ENCODE measurements at places on chromosomes 11 and 22.
A peak's percentile ranks its signal among the peaks of the same experiment; 100 is the strongest.

DNA sequence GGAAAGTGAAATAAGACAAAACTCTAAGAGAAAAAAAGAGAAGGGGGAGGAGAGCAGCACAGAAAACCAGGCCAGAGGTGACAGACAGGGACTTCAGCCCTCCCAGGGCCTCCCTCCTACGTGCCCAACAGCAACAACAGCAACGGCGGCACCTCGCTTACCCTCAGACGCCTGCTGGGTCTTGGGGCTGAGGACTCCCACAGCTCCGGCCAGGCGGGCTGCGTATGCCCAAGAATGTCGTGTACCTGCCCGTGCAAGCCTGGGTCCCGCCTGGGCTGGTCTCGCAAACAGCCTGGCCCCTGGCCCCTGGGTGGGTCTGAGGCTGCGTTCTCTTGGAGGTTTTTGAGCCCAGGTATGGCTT is 30.5 kb downstream of the ARAP1 start:
- no peak for DNase-seq

- DNase-seq: no peak
Observed at GRCh38 chr11:10798330-10798928, 10.3 kb downstream of the EIF4G2 start.

GRCh38 chr11:60889869-60890311 is 16.5 kb downstream of the PRPF19 start:
- DNase-seq: no peak

- DNase-seq: peak; percentile 23
Observed at GRCh38 chr22:33923660-33924246, 3.5 kb upstream of the LARGE1 start.

GRCh38 chr22:20957683-20958431 is 9.2 kb upstream of the AIFM3 start:
- no peak for DNase-seq

DNA sequence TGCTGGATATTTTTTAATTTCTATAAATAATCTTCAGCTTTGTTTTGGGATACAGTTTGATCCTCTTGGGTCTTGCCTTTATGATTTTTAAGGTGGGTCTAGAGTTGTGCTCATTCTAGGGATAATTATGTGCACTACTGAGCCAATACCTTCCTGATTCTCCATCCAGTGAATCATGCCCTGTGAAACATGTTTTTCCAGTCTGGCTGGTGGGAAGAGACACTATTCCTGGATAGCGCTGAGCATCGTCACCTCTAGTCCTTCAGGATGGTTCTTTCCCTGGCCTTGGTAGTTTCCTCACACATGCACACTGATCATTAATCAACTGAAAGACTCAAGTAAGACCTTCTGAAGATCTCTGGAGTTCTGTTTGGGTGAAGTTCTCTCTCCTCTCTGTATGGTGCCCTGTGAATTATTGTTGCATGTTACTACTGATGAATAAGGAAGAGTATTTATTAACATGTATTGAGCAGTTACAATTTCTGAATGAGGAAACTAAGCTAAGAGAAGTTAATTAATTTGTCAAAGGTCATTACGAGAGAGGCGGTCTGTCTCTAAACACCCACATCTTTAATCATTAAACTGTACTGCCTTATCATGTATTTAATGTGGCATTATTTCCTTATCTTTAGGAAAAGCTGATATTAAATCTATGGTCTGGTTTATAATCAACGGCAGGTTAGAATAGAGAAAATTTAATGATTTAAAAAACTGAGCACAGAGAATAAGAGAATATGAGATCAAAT is 39.1 kb upstream of the LIPT2 start:
- no peak for DNase-seq

DNA sequence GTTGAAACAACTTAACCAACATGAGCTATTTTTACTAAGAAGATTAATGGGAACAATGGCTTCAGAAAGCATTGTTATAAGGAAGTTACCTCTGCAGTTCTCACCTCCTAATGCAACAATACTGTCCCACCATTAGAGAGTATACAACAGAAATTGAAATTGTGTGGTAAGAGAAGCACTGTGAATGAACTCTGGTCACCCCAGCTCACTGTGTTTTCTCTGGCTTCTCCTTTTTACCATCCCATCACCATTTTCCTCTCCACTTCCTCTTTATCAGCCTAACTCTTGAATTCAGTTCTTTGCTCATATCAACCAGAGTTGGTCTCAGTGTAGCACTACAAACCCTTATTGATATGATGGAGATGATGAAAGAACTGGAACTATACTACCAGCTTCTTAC is 138.0 kb upstream of the POU2AF2 start:
- DNase-seq: no peak

- no peak for DNase-seq
Observed at GRCh38 chr11:134527382-134528243, 115.6 kb upstream of the B3GAT1 start.

- no peak for DNase-seq
Observed at GRCh38 chr11:2098691-2099515, 40.3 kb downstream of the IGF2 start.

DNA sequence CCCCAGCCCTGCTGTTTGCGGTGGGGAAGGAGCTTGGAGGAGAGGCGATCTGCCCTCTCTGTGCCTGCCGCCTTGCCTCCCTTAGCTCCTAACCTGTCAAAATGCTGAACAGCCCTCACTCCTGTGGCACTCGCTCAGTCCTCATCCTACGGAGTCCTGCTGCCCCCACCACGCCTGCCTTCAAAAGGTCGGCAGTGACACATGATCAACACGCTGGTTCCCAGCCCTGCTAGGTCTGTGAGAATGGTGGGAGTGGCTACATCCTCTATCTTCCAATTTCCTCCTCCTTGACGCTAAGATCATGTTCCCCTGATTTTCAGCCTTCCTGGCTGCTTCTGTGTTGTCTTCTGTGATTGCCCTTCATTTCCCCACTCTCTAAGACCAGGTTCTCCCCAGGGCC is 120.2 kb upstream of the TBCEL start:
- no peak for DNase-seq

DNA sequence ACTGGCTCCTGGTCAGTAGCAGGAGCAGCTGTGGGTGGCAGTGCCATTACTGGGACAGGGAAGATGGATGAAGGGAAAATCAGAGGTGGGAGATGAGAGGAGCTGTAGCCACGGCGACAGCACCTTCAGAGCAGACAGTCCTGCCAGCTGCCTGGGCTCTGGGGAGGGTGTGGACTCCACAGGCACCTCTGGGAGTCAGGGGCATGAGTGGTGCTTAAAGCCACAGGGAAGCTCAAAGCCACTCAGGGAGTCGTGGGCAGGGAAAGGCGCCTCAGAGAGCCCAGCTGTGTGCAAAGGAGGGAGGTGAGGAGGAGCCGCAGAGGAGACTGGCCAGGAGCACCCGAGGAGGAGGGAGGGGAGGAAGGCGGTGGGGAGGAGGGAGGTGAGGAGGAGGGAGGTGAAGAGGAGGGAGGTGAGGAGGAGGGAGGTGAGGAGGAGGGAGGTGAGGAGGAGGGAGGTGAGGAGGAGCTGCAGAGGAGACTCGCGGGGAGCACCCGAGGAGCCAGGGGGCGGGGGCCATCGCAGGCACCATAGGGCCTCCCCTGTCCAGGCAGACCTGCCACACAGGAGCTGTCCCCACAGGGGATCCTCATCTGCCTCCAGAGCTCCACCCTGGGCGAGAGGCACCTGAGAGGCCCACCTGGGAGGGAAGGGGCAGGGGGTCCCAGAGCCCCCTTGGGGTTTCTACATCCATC is 977.6 kb downstream of the BRD1 start:
- no peak for DNase-seq

GRCh38 chr11:26109658-26110368 is 222.1 kb upstream of the ANO3 start:
- no peak for DNase-seq

DNA sequence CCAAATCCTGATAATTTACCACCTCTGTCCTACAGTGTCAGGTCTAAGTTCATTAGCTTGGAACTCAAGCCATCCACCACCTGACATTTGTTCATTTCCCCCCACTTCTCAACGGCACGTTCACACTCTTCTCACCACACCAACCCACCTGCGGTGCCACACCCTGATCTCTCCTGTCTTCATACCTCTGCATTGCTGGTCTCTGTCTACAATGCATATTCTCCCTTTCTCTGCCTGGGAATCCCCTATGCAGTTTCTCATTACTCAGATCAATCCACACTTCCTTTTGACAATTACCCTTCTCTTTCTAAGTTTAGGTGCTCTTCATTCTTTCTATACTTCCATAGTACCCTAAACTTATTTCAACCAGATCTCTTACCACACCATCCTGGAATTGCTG is 20.4 kb upstream of the EMSY start:
- DNase-seq: no peak

DNA sequence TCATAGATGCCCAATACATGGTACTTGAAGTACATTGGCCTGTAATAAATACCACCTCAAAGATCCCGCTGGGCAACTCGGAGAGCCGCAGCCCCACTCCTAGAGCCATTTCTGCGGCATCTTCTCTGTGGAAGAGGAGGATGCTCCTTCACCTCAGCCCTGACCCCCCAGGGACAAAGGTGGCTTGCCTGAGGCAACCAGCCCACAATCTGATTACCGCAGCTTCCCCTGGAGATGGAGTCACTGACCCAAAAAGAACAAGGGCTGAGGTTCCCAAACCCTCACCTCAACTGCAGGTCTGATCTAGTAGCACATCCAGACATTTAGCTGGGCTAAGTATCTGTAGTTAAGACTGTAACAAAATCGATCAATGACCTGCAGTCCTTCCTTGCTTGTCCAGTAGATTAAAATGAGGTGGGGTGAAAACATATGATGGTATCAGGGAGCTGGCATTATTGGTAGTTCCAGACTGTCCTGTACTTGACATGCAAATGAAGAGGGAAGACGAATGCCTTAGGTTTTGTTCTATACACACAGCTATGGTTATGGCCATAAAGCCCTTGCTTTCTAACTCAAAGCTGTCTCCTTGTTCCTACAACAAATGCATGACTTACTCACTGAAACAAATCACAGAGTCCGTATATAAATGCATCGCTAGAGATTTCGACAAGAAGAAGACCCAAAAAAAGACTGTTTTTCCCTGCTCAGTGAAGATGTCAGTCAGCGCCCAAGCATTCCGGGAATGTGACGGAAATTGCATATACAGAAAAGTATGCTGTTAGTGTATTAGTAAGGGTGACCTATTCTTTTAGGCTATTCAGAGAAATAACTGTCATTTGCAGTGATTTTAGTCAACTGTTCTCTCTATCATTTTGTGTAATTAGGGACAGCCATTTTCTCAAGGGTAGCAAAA is 33.7 kb downstream of the C11orf71 start:
- DNase-seq: no peak

DNA sequence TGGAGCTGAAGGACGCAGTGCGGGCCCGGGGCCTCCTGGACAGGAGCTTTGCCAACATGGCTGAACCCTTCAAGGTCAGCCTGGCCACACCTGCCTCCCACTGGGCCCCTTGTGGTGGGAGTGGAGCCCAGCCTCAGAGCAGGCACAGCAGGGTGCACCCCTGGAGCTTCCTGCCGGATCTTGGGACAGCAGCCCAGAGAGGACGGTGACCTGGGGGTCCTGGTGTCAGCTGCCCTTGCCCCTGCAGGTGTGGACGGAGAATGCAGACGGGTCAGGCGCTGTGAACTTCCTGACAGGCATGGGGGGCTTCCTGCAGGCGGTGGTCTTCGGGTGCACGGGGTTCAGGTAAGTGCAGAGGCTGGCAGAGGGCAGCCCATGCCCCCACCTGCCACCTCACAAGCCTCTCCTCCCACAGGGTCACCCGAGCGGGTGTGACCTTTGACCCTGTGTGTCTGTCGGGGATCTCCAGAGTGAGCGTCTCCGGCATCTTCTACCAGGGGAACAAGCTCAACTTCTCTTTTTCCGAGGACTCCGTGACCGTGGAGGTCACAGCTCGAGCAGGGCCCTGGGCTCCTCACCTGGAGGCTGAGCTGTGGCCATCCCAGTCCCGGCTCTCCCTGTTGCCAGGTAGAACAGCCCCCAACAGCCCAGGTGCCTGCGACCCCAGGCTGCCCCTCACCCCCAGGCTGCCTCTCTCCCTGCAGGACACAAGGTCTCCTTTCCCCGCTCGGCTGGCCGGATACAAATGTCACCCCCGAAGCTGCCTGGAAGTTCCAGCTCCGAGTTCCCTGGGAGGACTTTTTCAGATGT is 5.1 kb downstream of the PGGHG start:
- no peak for DNase-seq

- DNase-seq: no peak
Observed at GRCh38 chr22:17734187-17734586, 40.1 kb downstream of the BID start.
